DMS79 (cell line): ENCODE measurements at places on chromosomes 11 and 22.
A peak's percentile ranks its signal among the peaks of the same experiment; 100 is the strongest.

GRCh38 chr11:70504246-70505020 is 106.1 kb downstream of the CTTN start:
- no peak for DNase-seq

GRCh38 chr11:65051398-65051858 is 6.9 kb downstream of the NAALADL1 start:
- DNase-seq: no peak

DNA sequence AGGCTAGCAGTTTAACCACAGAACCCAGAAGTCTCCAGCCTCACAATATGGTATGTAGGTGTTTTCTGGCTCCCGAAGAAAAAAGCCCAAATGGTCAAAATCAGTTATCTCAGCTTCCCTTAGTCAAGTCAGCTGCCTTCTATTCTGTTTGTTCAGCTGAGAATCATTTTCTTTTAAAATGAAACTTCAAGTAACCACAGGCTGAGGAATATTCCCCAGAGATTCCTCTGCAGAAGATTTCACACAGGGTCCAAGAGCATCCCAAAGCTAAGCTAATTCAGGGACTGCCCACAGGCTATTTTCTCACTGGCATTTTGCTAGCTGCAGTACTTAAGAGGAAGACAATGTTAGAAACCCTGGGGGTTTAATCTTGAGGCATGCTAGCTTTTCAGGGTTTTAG is 977.0 kb upstream of the CHORDC1 start:
- DNase-seq: no peak

DNA sequence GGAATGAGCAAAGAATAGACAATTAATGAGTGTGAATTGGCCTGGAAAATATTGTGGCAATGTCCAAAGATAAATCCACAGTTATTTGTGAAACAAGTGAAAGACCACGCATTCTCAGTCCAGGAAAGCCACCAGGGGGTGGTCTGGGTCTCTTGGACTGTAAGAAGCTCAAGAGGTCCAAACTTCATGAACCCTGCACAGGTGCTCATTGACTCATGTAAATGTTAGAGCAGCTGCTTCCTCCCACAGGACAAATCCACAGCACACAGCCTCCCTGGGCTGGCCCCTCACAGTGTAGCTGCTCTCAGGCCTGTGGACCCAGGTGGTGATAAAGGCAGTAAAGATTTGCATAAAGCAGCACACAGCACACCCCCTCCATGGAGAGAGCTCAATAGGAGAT is 114.0 kb downstream of the ZNF280B start:
- DNase-seq: no peak

- no peak for DNase-seq
These were observed 1.5 kb downstream of the PPFIA1 start for GRCh38 chr11:70272009-70272408.

DNA sequence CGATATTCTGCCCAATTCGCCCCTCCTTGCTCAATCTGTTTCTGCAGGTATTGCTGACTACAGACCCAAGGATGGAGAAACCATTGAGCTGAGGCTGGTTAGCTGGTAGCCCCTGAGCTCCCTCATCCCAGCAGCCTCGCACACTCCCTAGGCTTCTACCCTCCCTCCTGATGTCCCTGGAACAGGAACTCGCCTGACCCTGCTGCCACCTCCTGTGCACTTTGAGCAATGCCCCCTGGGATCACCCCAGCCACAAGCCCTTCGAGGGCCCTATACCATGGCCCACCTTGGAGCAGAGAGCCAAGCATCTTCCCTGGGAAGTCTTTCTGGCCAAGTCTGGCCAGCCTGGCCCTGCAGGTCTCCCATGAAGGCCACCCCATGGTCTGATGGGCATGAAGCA is 9.2 kb upstream of the SLC35E4 start:
- DNase-seq: no peak

- DNase-seq: no peak
These were observed 17.0 kb downstream of the APLP2 start for GRCh38 chr11:130086669-130087068.

GRCh38 chr11:5846701-5847100 is 5.0 kb upstream of the OR52E6 start:
- DNase-seq: no peak

DNA sequence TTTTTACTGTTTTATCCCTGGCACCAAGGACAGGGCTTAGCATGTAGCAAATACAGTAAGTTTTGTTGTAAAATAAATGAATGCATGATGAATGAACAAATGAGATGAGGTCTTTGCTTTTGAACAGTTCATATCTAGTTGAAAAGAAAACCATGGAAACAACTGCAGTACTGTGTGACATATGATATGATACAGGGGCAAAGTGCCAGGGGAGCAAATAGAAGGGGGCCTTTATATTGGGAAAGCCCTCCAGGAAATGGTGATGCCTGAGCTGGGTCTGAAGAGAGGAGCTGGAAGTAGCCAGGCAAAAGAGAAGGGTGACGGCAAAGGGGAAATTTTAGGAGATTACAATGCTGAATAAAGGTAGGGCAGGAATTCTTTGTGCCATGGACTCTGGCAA is 63.8 kb upstream of the UCP3 start:
- no peak for DNase-seq

DNA sequence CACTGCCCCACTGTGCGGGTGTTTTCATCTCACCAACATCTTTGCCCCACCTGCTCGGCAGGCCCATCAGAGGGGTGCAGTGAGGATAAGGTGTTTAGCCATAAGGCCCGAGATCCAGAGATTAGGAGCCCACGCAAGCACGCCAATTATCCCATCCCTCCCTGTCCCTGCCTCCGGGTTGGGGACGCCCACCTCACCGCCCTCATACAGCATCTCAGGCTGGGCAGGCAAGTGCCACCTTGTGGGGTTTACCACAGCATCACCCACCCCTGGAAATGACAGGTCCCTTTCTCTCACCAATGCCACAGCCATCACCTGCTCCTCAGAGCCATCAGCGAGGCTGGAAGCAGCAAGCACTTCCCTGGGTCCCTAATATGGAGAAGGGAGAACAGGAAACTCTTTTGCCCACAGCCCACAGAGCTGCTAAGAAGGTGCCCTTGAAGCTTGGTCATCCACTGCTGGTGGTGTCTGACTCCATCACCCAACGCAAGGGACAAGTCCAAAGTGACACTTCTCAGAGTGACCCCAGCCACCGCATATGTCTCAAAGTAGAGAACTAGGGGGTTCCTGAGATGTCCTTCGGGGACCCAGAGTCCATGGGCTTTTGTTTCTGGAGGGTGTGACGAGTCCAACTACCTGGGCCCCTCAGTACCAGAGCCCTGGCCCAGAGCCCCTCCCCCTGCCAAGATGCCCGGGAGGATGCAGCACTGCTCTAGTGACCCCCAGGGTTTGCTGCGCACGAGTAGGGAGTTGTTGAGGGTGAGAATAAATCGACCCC is 15.8 kb downstream of the VPS37C start:
- no peak for DNase-seq

- DNase-seq: no peak
These were observed 43.1 kb downstream of the ARL14EP start for GRCh38 chr11:30365793-30366517.

- DNase-seq: no peak
These were observed 73.1 kb upstream of the GDPD4 start for GRCh38 chr11:77374611-77375031.

DNA sequence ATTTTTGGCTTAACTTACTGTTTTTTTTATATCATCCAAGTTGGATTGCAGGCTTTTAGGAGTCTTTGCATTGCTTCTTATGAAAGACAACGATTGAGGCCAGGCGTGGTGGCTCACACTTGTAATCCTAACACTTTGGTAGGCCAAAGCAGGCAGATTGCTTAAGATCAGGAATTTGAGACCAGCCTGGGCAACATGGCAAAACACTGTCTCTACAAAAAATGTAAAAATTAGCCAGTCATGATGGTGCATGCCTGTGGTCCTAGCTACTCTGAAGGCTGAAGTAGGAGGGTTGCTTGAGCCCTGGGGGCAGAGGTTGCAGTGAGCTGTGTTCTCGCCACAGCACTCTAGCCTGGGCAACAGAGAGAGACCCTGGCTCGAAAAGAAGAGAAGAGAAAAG is 56.6 kb downstream of the BID start:
- DNase-seq: no peak

DNA sequence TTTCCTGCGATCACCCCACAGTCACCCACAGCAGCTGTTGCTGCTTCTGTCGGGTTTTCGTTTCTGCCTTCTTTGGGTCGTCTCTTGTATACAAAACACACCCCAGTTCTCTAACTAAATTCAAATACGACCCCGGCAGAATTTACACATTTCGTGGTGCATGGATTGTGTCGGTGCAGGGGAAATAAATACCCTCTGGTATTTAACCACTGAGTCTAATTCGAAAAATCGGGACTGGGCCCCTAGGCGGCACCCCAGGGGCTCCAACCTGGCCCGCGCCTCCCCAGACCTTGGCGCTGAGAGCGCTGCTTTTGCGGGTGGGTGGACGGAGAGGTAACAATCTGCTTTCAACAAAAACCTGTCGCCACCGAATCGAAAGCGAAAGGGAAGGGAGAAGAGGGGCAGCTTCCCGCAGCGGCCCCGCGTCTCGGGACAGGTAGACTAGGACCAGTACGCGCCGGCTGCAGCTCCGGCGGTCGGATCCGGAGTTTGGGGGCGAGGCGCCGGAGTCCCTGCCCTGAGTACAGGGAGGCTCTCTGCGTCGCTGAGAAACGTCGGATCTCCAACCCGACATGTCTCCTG is 4.4 kb downstream of the ALX4 start:
- no peak for DNase-seq

DNA sequence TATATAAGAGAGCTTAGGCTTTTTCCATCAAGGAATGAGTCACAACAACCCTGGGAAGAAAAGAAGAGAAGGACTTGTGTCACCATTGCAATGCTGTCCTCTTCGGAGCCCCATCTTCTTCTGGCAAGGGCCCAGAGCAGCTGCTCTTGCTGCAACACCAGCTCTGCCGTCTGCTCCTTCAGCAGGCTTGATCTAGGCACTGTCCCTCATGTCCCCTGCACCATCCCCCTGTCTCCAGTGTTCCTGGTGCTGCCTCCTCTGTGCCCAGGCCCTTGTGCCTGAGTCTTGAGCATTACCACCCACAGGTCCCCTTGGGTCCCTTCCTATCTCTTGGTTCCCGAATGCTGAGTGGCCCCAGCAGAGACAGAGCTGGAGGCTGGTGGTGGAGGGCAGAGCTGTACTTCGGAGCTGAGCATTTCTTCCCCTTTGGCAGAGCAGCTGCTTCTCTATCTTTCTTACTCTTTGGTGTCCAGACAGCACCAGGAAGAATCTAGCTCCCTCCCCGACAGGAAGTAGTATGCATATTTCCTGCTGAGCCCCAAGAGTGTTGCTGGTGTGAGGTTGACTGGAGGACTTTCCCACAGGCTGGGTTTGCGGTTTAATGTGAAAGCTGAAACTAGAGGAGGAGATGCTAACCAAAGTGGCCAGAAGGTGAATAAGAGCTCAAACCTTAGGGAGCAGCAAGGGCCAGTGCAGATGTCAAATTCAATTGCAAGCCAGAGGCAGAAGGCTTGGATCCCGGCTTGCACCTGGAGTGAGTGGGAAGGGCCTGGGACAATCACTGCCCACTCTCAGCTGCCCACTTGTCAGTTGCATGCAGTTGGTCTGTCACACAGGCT is 27.8 kb downstream of the WEE1 start:
- peak; percentile 21 for DNase-seq

DNA sequence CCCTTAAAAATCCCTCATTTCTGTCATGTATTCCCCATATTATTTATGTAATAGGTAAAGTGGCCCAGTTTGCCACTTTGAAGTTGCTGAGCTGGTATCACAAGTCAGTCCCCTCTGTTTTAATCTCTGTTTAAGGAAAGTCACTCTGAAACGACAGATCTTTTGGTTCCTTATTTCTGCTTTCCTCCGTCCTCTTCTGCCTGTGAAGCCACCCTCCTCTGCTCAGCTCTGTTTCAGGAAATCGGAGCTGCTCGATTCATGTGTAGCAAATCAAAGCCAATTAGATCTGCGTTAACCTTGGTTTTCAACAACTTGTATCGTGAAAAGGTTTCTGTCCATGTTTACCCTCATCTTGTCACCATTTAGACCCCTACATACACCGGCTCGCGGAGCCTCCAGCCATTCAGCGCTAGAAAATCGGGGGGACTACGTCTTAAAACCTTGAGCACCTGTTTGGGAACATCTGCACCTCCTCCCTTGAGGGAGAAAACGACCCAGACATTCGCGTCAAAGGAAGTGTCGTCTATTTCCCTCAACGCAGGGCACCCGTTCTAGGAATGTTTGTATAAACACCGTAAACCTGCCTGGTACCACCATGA is 576 bp upstream of the SC5D start:
- peak; percentile 58 for DNase-seq

DNA sequence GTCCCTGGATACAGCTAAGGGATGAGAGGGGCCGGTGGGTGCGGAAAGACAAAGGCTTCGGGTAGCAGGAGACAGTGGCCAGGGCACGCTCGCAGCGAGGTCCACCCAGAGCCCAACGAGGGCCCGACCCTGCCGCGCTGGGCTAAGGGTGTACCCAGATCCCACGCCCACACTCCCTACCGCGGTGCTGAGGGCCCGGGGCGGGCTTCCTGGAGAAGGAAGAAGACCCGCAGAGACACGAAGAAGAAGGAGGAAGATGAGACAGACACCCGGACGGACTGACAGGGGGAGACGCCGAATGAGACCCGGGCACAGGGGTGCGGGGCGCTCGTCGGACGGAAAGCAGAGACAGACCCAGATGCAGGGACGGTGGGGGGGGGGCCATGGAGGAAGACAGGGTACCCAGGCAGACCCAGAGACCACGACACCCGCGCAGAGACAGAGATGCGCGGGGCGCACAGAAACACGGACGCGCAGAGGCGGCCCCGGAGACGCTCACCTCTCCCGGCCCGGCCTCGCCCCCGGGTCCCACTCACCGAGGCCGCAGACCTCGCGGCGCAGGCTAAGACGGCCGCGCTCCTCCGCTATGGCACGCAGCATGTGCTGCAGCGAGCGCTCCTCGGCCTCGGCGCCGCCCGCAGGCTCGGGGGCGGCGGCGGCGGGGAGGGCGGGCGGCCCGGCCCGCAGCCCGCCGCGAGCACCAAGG is 437 bp downstream of the KIAA0930 start:
- no peak for DNase-seq

- peak; percentile 37 for DNase-seq
These were observed 51.4 kb upstream of the RASD2 start for GRCh38 chr22:35489239-35489638.

DNA sequence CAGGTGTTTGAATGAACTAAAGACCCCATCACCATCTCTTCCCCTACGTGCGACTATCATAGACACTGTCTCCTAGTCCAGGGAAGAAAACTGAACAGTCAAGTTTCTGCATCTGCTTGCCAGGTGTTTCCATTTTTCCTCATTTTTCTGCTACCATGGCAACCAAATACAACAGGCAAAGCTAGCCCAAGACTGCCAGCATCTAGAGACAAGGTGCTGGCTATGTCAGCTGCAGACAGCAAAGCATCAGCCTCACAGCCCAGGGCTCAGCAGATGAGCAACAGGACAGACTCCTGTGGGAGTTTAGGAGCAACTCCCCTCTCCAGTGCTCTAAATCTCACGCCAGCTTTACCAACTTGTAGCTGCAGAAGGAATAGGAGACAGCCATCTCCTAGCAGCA is 124.3 kb downstream of the C11orf58 start:
- no peak for DNase-seq
